ENCODE measurements at places on chromosomes 12 and 14.

- no peak for DNase-seq
Observed at GRCh38 chr14:96145116-96145864, 59.3 kb upstream of the BDKRB2 start.

- DNase-seq = no peak
Observed at GRCh38 chr14:21088687-21089086, 9.8 kb downstream of the ZNF219 start.

DNA sequence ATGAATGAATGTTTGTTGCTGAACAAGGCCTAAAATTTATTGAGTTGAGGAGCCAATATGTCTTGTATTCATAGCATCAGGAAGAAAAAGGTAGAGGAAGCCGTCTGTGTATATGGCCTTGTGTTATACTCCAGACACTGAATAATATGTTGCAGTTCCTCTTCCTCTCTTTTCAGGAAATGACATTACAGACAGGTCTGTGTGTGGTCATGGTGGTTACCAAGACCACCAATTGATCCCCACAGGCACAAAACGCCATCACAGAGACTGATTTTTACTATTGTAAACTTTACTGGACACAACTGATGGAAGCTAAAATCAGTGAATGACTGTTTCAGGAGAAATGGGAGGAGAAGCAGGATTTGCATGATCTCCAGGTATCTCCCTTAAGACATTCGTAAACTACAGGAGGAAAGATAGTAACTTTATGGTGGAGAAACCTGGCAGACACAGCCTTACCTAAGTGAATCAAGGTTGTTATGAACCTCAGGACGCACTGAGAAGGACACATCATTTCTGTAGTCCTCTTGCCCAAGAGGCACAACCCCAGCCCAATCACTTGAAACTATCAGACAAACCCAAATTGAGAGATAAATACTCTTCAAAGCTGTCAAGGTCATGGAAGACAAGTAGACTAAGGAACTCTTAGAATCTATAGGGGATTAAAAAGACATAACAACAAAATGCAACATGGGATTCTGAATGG lies 334.1 kb upstream of the RGS6 start:
- peak; percentile 19 for DNase-seq

GRCh38 chr14:53893374-53893773 lies 63.3 kb downstream of the BMP4 start:
- no peak for DNase-seq

DNA sequence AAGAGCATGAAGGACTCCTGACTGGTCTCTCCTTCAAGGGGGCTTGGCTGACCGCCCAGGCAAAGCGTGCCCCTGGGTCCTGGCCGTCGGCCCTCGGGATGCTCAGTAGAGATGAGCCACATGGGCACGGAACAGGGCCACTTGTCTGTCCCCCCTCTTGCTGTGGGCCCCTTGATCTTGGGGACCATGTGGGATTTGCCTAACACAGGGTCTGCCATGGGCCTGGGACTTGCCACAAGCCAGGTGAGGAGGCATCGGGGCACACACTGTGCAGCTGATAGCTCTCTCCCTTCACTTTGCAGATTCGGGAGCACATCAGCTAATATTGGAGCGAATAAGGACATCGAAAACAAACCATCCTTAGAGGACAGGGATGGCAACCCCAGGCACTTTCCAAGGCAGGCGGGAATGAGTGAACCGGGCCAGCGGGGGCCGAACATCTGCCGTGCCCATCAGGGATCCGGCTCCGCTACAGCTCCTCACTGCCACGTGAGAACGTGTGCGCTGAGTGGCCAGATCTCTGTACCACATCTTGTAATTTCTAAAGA lies 88.1 kb downstream of the PIWIL1 start:
- no peak for DNase-seq

GRCh38 chr14:75522224-75522982 lies at the start of gene BATF:
TSS of gene BATF (plus strand) at chr14:75522469. CDS start at chr14:75522683, 214 bp downstream.
- peak; percentile 75 for DNase-seq

GRCh38 chr12:116174006-116174405 lies 103.5 kb downstream of the MED13L start:
- DNase-seq = no peak

GRCh38 chr12:121494093-121494787 lies 86.6 kb downstream of the KDM2B start:
- peak; percentile 50 for DNase-seq

GRCh38 chr12:107519906-107520859 lies 165.4 kb upstream of the PWP1 start:
- DNase-seq = no peak

GRCh38 chr12:50006754-50007442 lies 18.4 kb downstream of the RACGAP1 start:
- DNase-seq = no peak

DNA sequence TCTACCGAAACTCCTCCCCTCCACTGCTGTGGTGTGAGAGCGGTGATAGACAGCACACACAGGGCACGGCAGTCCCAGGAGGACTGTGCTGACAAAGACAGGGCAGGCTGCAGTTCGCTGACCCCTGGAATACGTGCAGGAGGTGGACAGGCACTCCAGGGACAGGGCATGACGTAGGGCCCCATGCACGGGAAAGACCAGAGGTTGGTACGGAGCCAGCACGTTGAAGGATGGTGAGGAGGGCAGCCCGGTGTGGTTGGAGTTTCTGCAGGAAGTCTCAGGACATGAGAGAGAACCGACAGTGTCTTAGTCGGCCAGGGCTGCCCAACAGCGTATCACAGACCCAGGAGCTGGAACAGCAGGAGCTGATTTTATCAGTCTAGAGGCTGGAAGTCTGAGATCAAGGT lies 254.2 kb upstream of the FKBP4 start:
- no peak for DNase-seq

- no peak for DNase-seq
Observed at GRCh38 chr14:83992857-83993256, 1537.1 kb upstream of the FLRT2 start.

GRCh38 chr14:92122761-92123160 lies 992 bp downstream of the CPSF2 start:
- no peak for DNase-seq

GRCh38 chr12:105431537-105432100 lies 101.1 kb downstream of the C12orf75 start:
- no peak for DNase-seq

DNA sequence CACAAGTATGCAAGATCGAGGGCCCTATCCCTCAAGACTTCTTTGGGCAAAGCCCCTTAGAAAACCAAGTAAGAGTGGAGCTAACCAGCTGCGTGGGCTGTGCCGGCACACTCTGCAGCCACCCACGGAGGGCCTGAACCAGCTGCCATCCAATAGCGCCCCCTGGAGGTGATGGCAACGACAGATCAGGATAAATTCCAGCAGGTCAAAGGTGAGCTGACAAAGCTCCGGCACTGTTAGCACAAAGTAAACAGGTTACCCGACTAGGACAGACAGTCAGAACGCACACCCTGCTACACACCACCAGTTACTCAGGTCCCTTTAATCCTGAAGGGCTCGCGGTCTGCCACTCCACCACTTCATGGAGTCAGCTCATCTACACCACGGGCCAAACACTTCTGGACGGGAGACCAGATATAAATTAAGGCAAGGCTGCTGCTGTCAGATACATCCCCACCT lies 4.9 kb downstream of the ZBTB39 start:
- peak; percentile 62 for DNase-seq

DNA sequence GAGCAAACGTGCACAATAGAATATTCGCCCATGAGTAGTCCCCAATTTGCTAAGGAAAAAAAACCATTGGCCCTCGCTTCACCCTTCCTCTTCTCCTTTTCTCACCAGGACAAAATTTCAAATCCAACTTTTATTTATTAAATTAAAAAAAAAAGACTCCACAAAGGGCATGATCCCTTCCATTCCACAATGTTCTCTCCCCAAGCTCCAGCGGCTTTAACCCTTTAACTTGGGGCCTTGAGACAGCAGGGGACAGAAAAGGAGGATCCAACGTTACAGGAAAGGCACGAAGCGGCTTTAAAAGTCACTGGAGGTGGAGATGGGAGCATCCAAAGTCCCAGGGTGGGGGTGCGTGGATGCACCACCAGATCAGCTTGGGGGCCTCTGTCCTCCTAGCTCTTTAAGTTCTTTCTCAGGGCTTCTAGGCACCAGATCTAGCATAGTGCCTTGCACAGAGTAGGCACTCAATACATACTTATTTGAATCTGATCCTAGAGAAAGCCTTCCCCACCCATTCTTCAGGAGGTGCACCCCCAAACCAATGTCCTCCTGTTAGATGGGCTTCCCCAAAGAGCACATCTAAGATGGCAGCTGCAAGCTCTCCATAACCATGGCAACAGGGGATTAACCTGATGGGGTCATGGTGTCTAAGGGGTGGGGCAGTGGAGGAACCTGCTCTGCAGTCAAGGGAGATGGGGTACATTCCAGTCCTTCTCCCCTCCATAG lies 5.2 kb upstream of the AAAS start:
- DNase-seq = no peak

DNA sequence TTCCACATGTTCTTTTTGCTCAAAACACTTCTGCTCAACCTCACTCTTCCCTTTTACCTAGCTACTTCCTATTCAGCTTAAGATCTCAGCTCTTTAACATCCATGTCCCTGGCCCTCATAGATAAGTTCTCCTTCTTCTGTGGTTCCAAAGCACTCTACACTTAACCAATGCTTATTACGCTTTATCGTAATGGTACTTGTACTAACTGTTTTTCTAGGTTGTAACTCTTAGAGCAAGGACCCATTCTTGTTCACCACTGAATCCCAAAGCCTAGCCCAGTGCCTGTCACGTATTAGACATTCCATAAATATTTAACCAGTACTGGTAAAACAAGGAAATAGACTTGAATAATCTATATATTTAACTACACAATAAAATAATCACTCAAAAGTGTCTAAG lies 5.3 kb downstream of the SLC41A2 start:
- no peak for DNase-seq
